ENCODE measurements at places on chromosomes 2 and 18.
A peak's percentile ranks its signal among the peaks of the same experiment; 100 is the strongest.

GRCh38 chr2:200985799-200986198 is 22.3 kb upstream of the ORC2 start:
- peak; percentile 59 for DNase-seq

GRCh38 chr2:147464737-147465357 is 380.0 kb upstream of the ACVR2A start:
- DNase-seq = peak; percentile 49

DNA sequence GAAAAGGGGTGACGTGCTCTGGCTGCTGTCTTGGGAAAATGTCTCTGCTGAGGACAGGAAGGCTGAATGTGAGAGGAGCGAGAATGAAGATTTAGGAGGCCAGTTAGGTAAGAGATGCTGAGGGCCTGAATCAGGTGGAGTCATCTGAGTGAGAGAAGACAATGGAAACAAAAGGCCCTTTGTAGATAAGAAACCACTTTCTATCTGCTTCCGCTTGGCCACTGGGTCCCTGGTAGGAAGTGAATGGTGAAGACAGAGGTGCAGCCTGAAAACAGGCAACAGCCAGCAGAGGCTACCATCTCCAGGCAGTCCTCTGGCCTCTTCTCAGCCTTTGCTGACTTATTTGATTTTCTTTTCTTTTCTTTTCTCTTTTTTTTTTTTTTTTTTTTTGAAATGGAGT is 374.0 kb upstream of the SLC14A2 start:
- DNase-seq = no peak

DNA sequence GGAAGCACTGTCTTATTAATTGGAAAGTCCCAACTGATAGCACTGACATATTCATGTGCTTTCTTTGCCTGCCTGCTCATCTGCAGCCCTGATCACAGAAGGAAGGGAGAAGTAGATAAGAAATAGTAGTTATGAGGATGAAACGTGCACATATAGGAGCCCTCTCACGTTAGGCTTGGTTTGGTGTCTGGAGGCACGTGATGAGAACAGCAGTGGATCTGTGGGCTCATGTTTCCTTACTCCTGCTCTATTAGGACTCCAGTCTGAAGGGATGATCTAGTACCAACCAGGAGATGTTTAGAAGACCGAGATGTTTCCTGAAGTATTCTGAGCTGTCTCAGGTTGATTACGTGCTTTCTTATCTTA is 84.9 kb downstream of the MAP4K4 start:
- no peak for DNase-seq

DNA sequence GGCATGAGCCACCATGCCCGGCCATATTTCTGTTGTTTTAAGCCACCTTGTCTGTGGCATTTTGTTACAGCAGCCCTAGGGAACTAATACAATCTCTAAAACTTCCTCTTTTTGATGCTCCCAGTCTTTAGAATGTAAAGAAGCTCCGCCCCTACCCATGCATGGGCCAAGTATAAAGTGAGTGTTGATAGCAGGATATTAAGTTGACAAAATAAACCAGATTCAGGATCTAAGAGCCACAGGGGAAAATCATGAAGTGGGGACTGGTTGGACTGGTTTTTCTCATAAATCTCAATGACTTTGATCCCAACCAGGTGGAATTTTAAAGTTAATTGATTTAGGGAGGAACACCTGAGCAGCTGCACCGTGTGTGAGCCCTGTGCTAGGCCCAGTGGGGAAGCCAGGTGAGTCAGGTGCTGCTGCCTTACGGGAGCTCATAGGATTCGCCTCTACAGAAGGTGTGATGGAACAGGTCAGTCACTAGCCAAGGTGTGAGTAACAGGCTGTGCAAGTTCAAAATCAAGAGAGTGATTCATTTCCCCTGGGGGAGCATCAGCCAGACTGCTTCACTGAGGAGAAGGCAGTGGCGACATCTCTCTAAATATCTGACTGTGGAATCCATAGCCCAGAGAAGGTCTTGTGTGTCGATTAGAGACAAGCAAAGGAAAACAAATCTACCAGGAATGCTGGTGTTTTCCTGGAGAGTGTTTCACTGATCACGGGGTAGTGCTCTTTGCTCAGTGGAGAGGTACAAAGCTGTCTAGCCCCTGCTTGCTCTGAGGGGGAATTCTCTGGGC is 63.0 kb upstream of the MSH2 start:
- no peak for DNase-seq

Measured in astrocyte of the hippocampus (primary cell).